NCI-H1092 (cell line): ENCODE measurements at places on chromosomes 6 and 20.

DNA sequence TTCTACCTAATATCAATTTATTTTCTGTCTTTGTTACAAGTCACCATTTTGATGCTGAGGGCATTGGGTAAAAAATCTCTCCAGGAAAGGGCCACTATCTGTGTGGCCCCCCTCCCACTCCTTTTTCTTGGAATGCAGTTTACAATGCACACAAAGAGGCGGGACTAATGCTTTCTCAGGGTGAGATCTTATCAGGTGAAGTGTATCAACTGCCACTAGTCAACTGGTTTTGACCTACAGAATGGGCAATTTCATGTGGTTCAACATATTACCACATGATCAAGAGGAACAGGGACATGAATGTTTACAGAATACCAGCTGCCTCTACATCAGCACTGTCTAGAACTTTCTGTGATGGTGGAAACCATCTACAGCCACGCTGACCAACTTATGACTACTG lies 3.7 kb downstream of the RRBP1 start:
- DNase-seq = no peak

- no peak for DNase-seq
These were observed 4.0 kb upstream of the LIN28B start for GRCh38 chr6:104952911-104953399.

DNA sequence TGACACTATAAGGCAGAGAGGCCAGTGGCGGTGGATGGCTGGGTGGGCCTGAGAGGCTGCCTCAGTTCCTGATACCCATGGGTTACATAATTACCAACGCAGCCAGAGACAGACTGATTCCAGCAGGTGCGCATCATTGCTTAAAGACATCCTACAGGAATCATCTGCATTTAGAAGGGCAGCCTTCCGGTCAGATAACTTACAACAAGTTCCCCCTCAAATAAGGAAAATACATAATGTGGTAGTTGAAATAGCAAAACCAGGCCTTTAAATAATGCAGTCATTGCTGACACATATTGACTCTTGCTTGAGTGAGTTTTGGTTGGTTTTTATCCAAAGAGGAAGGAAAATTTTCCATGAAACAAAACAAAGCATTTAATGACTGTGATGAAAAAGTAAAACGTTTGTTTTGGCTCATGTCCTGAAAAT lies 81.9 kb downstream of the SIM1 start:
- DNase-seq = no peak

DNA sequence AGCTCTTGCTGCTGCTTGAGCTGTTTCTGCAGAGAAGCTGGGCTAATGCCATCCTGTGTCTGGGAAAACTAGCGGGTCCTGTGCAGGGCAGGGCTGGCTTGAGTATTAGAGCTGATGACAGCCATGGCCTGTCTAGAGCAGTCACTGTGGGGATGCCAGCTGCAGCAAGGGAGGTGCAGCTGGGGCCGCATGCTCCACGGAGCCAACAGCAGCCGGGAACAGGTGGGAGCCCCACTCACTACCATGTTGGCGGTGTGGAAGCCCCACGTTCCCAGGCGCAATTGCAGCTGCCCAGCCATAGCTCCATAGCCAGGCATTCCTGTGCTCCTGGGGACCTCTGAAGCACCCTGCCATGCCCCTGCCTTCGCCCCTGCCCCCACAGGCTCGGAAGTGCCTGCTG lies 212.9 kb downstream of the TFAP2C start:
- no peak for DNase-seq

- DNase-seq = no peak
These were observed 132.9 kb upstream of the MYLIP start for GRCh38 chr6:15996030-15996429.

GRCh38 chr6:1088492-1089001 lies 223.4 kb upstream of the FOXQ1 start:
- DNase-seq = no peak

DNA sequence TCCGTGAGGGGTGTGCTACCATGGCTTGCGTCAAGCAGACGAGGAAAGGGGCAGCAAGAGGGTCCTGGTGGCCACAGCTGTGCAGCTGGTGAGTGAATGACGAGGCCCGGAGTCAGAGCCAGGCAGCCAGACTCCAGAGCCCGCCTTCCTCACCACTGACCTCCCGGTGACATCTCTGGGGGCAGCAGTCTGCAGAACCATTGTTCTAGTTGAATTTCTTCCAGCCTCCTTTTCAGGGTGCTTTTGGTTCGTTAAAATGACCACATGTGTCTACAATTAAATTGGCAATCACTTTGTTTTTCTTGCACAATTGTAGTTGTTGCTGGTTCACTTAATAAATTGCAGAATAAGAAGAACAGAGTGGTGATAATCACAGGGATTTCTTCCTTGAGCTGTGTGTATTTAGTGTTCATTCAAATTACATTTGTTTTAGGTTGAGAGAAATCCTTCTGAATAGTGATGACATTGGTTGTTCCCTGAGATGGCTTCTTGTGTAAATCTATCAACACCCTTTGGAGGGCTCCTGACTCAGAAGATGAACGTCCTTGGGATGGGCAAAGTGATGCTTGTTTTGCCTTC lies 96.4 kb downstream of the TULP4 start:
- no peak for DNase-seq

DNA sequence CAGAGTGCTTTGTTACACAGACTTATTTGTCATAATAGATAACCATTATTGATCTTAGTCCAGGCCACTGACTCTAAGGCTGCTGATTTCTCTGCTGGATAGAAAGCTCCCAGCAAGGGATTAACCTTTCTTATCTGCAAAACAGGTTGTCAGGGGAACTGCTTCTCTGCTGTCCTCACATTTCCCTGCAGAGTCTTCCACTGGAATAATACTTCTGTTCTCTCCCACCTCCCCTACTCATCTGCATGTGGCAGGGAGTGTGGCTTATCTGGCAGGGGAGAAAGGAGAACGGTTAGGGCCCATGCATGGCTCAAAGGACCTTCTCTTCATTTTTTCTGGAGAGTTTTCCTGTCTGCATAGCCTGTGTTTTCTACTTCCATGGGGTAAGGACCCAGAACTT lies 86.2 kb downstream of the LAMP5 start:
- no peak for DNase-seq

DNA sequence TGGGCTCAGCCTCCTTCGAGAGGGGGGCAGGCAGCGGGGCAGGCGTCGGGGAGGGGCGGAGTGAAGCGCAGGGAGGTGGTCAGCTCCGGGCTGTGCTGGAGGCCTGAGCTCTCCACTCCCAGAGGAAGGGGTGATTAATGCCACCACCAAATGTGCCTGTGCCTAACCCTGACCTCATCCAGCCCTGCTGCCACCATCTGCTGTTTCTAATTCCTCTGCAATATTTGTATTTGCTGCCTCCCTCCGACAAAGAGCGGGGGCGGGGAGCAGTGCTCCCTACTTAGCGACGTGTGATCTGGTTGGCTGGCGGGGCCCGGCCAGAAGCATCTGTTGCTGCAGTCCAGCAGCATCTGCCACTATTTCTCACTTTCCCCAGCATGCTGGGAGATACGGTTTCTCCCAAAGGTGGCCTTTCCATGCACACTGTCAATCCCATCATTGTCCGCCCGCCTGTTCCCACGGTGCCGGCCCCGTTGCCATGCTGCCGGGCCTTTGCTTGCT lies 47.0 kb downstream of the DLL1 start:
- DNase-seq = peak; percentile 47

- no peak for DNase-seq
These were observed 105.8 kb upstream of the SUPT3H start for GRCh38 chr6:45483501-45483900.

DNA sequence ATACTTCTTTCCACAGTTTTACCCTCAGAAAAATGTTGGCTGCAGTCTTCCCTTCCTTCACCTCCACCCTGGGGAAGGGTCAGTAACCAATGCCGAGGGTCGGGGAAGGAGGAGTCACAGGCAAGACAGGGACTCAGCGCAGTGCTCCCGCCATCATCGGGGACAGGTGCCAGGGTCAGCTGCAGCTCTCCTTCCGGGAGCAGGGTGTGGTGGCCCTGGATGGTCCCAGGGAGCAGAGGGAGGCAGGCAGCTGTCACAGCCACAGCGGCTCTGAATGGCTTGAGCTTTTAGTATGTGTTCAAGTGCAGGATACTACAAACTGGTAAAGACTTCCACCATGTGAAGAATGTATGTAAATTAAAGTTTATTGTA lies 26.0 kb upstream of the PI16 start:
- DNase-seq = no peak

DNA sequence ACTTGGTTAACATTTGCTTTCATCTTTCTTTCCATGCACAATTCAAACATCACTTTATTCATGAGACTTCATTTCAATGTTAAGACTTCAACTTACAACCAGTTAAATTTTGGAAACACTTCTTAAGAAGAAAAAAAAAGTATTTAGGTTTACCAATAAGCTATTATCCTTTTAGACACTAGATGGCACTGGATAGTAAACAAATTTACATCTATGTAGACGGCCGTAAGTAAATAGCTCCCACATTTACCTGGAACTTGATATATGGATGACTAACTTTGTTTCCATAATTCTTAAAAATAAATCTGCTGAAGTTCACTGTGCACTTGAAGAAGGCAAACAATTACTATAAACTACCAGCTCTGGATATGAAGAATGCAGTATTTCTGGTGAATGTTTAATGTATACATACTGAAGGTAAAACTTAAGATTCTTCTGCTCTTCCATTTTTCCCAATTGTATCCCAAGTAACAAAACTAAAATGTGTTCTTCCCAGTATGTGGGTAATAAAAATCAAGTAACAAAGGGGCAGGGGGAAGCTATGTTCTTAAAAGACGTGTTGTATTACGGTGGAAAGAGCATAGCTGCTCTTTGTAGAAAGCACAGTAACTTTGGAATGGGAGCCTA lies 130.6 kb upstream of the C6orf118 start:
- DNase-seq = peak; percentile 30

DNA sequence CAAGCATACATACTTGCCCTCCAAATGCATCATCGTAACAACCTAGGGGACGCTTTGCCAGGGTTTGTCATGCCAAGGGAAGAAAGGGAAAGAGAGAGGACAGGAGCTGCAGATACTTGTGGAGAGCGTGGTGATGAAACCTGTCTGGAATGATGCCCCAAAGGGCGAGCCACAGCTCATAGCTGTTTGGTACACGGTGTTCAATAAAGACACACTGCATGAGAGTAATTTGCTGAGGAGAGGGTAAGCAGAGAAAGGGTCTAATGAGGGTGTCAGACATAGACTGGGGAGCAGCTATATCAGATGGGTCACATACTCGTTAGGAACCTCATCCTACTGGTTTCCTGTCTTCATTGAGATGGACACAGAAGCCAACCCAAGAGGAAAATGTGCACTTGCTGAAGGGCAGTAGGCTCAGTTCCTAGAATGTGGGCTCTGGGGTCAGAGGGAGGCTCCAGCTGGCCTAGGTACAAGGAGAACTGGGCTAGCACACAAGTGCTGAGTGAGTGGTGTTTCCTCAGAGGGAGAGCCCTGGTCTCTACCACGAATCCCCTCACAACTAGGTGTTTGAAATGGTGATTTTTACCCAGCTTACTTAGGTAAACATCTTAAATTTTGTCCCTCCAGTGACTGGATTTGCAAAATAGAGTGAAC lies 5.2 kb upstream of the FOXO3 start:
- DNase-seq = no peak

GRCh38 chr6:24925661-24926060 lies 10.1 kb downstream of the RIPOR2 start:
- DNase-seq = no peak

DNA sequence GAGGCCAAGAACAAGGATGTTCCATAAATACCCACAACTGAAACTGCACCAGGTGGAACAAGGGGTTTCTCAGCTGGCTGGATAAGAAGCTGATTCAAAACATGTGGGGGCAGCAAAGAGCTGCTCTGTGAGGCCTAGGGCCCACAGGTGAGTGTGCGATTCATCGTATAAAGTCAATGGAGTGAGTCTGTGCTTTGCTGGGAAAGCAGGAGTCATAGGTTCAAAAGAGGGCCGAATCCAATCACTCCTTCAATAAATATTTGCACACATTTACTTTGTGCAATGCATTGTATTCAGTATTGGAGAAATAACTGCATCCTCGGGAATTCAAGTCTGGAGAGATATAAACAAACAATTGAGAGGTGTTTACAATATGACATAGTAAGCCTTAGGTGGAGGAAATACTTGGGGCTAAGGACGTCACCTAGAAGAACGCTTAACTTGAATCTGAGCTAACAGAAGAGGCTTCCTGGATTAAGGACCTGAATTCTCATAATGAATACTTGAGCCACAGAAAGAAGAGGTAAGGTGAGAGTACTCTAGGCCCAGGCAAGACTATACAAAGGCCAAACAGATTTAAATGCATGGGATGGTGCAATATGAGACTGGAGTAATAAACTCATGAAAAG lies 83.7 kb upstream of the TMEM30A start:
- DNase-seq = peak; percentile 35

- DNase-seq = no peak
These were observed 455.9 kb upstream of the JARID2 start for GRCh38 chr6:14789996-14790395.

- peak; percentile 69 for DNase-seq
These were observed 65.3 kb downstream of the EDN3 start for GRCh38 chr20:59365611-59366285.

DNA sequence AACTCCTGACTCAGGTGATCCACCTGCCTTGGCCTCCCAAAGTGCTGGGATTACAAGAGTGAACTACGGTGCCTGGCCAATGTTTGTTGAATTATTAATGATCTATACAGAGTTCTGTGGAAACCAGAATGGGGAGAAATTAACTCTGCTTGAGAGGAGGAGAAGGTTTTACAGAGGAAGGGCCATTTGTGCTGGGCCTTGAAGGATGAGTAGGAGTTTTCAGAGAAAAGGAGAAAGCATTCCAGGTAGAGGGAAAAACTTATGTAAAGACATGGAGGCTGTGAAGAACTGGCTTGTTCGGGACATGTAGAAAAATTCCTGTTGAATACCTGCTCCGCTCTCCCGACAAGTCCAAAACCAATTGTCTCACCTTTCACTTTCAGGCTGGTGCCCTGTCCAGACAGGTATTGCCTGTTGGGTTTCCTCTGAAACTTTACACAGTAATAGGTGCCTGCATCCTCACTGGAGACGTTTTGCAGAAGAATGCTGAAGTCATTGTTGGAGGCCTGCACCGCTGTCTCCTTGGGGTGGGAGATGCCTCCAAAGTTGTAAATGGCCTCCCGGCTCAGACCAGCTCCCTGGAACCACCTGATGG lies 11.3 kb upstream of the NSFL1C start:
- DNase-seq = no peak

- no peak for DNase-seq
These were observed 82.9 kb downstream of the ELOVL4 start for GRCh38 chr6:79864421-79864820.

DNA sequence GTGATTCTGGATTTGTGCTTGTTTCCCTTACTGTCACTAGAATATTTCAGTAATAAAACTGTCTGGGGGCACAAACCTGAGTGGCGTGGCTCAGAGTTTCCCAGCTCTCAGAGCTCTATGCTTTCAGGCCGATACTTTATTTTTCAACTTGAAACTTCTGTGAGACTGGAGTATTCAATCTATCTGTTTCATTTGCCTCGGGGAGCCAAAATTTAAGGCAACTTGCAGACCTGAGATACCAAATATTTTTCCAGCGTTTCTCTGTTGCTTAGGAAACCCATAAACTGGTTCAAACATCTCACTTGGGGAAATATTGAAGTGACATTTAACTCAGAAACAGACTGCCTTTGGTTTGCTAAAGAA lies 74.7 kb downstream of the SOBP start:
- DNase-seq = no peak
